ENCODE measurements at places on chromosomes 11 and 22. TPM values are rescaled to one million over a fixed set of nuclear protein-coding genes. Genes with fewer than 3 reads are reported as not detected.
A peak's percentile ranks its signal among the peaks of the same experiment; 100 is the strongest.

DNA sequence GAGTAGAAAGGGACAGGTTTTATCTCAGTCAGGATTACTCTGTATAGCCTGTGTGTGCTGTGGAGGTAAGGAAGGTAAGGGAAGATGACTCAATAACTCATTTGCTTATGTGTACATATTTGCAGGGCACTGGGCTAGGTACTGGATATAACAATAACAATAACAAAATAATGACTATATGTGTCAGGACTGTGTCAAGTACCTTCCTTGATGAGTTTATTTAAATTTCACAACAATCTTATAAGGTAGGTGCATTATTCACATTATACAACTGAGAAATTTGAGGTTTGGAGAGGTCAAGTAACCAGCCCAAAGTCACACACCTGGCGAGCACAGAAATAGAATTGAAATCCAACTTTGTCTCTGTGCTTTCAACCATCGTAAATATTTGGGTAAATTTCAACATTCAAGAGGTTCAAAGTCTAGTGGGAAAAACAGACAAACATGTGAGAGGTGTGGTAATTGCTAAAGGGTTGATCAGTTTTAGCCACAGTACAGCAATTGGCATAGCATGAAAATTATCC is 131.8 kb downstream of the APIP start:
- DNase-seq: no peak

- DNase-seq: no peak
Measured at GRCh38 chr11:46712874-46713576, 6.0 kb upstream of the F2 start.

The SH3BP1 gene
- total RNA-seq: 44.4 TPM

The MYBPC3 gene
- 0.18 TPM for total RNA-seq

The STK33 gene
- not detected for total RNA-seq

GRCh38 chr11:68974421-68975194 is 6.2 kb downstream of the MRGPRD start:
- peak; percentile 57 for DNase-seq

The CCDC34 gene
- total RNA-seq: 49.0 TPM

GRCh38 chr22:26139310-26139709 is 30.0 kb upstream of the SEZ6L start:
- DNase-seq: no peak

- no peak for DNase-seq
Measured at GRCh38 chr11:7020183-7020917, at the start of the genes NLRP14 and ZNF214. Gene NLRP14 (plus strand): TSS chr11:7020479. CDS start chr11:7038587, 18,108 bp downstream. Gene ZNF214 (minus strand): TSS chr11:7020346. CDS start chr11:7002835, 17,511 bp downstream.

DNA sequence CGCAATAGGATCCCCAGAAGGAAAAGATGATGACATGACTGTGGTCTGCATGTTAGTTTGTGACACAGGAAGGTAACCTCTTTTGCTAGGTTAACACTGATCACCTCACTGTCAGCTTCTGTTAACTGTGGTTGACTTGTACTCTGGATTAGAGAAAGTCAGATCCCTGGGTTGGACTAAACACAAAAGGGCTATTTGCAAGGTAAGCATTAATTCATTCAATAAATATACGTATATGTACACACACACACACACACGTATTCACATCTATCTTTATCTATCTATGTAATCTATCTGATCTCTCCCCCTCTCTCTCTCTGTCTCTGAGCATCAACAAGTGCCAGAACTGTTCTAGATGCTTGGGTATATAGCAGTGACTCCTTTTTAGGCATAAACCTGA is 136.1 kb upstream of the SNX19 start:
- DNase-seq: no peak

DNA sequence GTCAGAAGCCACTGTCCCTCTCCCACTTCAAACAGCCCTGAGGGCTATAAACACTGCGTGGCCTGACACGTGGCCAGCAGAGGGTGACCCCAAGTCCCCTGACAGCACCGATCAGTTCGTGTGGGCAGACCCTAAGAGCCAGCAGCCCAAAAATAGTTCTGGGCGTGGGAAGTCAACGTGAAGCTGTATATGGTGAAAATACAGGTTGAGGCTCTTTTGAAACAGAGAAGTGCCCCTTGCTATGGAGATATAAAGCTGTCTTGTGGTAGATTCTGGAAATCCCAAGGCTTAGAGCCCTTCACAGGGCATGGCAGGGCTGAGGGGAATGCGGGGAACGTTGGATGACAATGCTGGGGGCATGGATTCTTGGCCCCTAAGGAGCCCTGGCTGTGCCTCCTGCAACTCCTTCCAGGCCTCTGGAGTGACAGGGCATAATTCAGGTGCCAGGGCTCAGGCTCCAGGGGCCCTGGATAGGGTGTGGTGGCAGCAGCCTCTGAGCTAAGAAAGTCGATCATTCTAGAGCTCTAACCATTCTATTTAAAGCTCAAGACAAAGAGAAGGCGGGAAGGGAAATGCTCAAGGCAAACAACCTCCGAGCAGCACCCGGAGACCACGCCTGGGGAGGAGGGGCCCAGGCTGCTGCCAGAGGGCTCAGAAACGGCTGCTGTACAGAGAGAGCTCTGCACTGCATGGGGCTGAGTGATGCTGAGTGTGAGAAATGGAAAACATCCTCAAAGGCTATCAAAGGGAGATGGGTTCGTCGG is 60.4 kb upstream of the CD5 start:
- peak; percentile 76 for DNase-seq

DNA sequence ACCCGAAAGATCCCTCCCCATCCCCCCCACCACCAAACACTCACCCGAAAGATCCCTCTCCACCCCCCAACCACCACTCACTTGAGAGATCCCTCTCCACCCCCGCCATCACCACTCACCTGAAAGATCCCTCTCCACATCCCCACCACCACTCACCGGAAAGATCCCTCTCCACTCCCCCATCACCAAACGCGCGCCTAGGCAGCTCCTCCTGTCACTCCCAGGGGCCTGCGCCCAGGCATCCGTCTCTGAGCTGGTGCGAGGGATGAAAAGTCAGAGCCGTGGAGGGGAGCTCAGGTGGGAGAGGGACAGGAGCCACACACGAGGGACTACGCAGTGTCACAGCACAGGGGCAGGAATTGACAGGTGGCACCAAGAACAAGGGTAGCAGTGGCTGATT is 11.5 kb downstream of the KIAA0930 start:
- no peak for DNase-seq

- no peak for DNase-seq
Measured at GRCh38 chr11:135043434-135043833, 631.4 kb upstream of the B3GAT1 start.

The MYOD1 gene
- total RNA-seq: not detected

DNA sequence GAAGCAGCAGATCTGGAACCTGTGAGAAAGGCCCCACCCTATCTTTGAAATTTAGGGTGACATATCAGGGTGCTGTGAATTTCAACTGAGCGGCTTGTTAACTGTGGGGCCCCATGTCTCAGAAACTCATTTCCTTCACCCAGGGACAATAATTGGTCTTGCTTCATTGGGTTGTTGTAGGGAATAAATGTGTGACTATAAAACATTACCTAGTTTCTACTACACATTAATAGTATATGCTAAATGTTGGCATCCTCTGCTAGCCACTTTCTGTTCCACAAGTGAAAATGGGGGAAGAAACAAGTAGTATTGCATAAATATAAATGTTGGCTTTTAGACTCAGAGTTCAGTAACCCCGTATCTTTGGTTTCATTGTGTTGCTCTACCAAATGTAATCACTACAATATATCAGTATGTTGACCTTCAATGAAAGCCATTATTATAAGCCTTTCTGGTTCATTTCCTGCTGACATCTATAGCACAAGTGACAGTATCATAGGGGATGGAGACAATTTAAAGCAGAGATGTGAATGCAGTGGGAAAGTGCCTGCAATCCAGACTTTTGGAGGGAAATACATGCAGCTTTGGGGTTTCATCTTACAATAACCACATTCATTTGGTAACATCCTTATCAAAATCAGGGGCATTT is 905.5 kb upstream of the RAG2 start:
- no peak for DNase-seq

GRCh38 chr22:43228330-43228729 is 41.4 kb upstream of the TTLL12 start:
- peak; percentile 36 for DNase-seq

DNA sequence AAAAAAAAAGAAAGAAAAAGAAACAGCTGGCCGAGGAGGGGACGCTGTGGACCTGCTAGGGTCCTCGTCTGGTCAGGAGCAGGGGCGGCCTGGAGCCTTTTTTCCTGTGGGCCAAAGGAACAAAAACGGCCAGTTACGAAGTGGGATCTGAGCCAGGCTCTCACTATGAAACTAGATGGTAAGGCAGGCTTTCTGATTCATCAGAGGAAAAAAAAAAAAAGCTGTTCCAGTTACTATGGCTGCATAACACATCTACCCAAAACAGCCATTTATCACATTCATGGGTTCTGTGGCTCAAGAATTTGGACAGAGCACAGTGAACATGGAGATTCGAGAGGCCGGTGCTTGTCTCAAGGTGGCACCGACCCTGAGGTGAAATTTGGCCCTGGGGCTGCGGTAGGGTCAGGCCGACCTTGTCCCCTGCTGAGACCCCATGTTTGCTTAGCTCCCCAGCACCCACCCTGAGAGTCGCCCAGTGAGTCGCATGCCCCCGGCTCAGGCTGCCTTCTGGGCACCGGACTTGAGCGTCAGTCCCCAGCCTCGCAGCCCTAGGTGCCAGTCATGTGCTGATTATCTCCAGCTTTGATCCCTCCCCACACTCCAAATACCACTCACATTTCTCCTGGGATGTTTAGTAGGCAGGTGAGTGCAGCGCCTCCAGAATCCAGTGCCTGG is 34.2 kb downstream of the MRGPRD start:
- no peak for DNase-seq

DNA sequence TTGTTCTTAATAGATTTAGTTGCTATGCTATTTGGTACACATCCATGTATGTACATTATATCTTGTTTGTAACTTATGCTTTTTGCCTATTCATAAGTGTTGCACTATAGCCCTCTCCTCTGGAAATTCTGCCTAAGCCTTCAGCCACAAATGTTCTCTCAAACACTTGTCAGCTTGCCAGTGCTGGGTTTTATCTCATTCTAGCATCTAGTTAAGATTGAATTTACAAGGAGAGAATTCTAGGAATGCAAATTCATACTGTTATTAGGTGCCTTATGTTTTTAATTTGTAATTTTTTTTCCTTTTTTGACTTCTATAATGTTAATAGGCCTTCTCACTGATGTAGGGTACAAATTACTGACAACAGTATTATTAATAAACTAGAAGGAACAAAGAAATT is 14.6 kb upstream of the CTSC start:
- no peak for DNase-seq

The NCF4 gene
- 121 TPM for total RNA-seq

- DNase-seq: no peak
Measured at GRCh38 chr11:122434786-122435185, 220.7 kb upstream of the UBASH3B start.

DNA sequence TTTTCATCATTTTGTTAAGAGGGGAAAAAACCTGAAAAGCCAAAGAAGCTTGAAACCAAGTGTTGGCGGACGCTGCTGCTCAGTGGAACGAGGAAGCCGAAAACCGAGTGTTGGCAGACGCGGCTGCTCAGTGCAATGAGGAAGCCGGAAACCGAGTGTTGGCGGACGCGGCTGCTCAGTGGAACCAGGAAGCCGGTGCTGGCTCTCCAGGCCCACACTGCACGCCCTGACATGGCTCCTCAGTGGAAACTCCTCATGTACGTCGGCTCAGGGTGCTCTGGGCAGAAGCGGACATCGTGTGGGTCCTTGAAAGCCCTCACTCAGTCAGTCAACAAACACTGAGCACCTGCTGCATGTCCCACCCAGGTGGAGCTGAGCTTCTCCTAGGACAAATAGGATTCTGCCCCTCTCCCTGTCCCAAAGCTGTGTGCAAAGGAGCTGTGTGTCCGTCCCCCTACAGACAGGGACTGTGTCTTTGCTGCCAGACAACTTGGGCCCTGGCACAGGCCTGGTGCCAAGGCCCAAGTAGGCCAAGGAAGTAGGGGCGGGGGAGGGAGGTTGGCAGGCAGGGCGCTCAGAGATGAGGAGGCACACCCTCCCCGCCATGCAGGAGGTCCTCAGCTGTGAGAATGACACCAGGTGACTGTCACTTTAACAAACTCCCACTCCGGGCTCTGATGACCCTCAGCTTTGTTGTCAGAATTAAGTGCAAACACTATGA is 37.3 kb downstream of the PHF21B start:
- no peak for DNase-seq

GRCh38 chr11:8810540-8811301 is 100.3 kb upstream of the AKIP1 start:
- no peak for DNase-seq

The SCGB1A1 gene
- total RNA-seq: not detected

DNA sequence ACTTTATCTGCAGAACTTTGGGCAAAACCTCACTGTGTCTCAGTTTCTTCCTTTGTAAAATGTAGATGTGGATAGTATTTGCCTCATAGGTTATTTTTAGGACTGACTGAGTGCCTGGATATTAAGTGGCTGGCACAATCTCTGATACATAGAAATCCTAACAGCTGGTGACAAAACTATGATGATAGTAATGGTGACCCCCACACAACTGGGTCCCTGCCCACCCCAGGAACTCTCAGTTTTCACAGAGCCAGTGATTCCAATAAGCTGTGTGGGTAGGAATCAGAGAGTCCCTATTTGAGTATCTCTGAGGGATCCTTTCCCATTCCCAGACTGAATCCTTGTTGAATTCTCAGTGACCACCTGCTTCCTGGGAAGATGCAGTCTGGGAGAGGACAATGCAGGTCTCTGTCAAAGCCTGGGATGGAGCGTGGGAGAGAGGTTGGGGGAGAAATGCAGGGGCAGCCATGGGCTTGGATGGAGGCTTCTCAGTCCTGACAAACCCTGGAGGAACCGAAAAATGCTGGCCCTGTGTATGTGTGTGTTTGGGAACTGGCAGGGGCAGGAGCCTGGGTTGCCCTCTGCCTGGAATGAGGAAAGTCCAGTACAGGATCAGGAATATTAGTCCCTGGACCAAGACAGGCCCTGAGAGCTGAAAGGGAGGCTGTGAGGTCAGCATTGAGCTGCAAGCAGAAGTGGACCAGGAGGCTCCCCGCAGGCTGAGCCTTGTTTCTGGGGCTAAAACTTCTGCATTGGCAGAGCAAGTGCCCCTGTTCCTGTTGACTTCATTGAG is 6.1 kb upstream of the P2RY6 start:
- DNase-seq: no peak

- peak; percentile 26 for DNase-seq
Measured at GRCh38 chr11:114036147-114036811, 23.2 kb upstream of the ZBTB16 start.

- peak; percentile 53 for DNase-seq
Measured at GRCh38 chr22:40462195-40462984, 92.0 kb downstream of the SGSM3 start.

The GTPBP1 gene
- total RNA-seq: 95.0 TPM

The RIMBP3C gene
- total RNA-seq: 1.1 TPM

The F2 gene
- total RNA-seq: 0.48 TPM

The PNPLA5 gene
- total RNA-seq: 0.15 TPM

- no peak for DNase-seq
Measured at GRCh38 chr22:35612903-35613302, 4.2 kb downstream of the MB start.

The CALCA gene
- total RNA-seq: not detected

DNA sequence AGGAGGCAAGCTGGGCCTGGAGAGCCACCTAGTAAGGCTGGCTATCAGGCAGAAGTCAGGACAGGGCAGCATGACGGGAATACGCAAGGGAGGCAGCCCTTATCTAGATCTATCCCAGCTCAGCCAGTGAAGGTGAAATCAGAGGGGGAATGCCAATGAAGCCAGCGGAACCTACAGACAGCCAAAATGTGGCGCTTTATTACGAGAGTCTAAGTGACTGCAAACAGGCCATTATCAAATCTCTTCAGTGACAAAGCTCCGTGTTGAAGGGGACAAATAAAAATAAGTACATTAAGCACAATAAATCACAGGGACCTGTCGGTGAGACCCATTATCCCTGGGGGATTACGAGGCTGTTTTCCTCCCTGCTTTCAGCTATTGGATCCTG is 22.8 kb downstream of the LARGE1 start:
- no peak for DNase-seq

GRCh38 chr11:110928391-110928790 is 216.2 kb upstream of the ARHGAP20 start:
- DNase-seq: no peak

All from OCI-LY7 (cell line).